HepG2 (cell line): ENCODE measurements at places on chromosomes 7 and 10. TPM values are rescaled to one million over a fixed set of nuclear protein-coding genes. Genes with fewer than 3 reads are reported as not detected.

The PON1 gene
- total RNA-seq = 0.27 TPM in 1 of 2 replicates, not detected in the other

The SLC13A1 gene
- not detected in 2 replicates for total RNA-seq

The DDC gene
- 93.3 and 126 TPM in 2 replicates for total RNA-seq

The SEMA3C gene
- total RNA-seq = 0.13 TPM in 1 of 2 replicates, not detected in the other

The SEC31B gene
- total RNA-seq = 0.56 and 2.0 TPM in 2 replicates

The CCDC3 gene
- total RNA-seq = not detected in 2 replicates

The ZDHHC16 gene
- total RNA-seq = 30.2 and 41.8 TPM in 2 replicates

The STEAP4 gene
- not detected in 2 replicates for total RNA-seq

The AQP1 gene
- total RNA-seq = not detected in 2 replicates

The AKR1C4 gene
- 0.18 and 0.28 TPM in 2 replicates for total RNA-seq

The ZNF727 gene
- total RNA-seq = not detected in 2 replicates

The WASL gene
- 12.8 and 18.7 TPM in 2 replicates for total RNA-seq

The IDI2 gene
- not detected in 2 replicates for total RNA-seq

The NRCAM gene
- total RNA-seq = 0.31 and 0.39 TPM in 2 replicates

The ASIC3 gene
- total RNA-seq = not detected in 2 replicates

The OR13A1 gene
- total RNA-seq = not detected in 2 replicates

The NME8 gene
- total RNA-seq = not detected in 2 replicates

The TAS2R16 gene
- not detected in 2 replicates for total RNA-seq

The FEZF1 gene
- not detected in 2 replicates for total RNA-seq

The AKR1C2 gene
- 900 and 1,454 TPM in 2 replicates for total RNA-seq

The IL6 gene
- not detected in 2 replicates for total RNA-seq

The PAPOLB gene
- total RNA-seq = not detected in 2 replicates
